ENCODE measurements at places on chromosomes 6 and 20.
A peak's percentile ranks its signal among the peaks of the same experiment; 100 is the strongest.

GRCh38 chr6:42260396-42260888 is 42.8 kb upstream of the MRPS10 start:
- peak; percentile 38 for DNase-seq

GRCh38 chr6:1700278-1700967 is 90.7 kb downstream of the FOXC1 start:
- no peak for DNase-seq

- DNase-seq = no peak
These were observed 304.7 kb downstream of the SOX4 start for GRCh38 chr6:21898107-21898796.

GRCh38 chr6:114362957-114363356 is 20.1 kb upstream of the HS3ST5 start:
- DNase-seq = no peak

GRCh38 chr6:126842769-126843168 is 275.7 kb upstream of the RSPO3 start:
- DNase-seq = no peak

DNA sequence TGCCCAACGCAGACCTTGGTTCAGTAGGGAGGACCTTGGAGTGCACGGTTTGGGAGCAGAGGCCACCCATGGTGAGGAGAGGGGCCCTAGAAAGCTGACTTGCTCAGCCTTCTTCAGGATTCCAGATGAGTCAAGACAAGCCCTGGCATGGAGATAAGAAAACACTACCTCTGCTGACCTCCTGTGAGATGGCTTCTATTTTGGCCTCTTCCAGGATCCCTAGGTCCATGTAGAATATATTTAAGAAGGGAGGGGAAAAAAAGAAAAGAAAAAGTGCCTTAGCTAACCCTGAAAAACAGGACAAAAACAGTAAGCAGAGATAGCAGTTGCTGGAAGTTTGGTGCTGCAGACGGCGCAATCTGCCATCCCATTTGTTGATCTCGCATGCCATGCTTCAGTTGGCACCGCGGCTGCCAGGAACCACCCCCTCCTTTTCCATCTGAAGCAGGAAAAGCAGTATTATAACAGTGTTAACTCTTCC is 100.0 kb downstream of the ARMC2 start:
- peak; percentile 82 for DNase-seq

DNA sequence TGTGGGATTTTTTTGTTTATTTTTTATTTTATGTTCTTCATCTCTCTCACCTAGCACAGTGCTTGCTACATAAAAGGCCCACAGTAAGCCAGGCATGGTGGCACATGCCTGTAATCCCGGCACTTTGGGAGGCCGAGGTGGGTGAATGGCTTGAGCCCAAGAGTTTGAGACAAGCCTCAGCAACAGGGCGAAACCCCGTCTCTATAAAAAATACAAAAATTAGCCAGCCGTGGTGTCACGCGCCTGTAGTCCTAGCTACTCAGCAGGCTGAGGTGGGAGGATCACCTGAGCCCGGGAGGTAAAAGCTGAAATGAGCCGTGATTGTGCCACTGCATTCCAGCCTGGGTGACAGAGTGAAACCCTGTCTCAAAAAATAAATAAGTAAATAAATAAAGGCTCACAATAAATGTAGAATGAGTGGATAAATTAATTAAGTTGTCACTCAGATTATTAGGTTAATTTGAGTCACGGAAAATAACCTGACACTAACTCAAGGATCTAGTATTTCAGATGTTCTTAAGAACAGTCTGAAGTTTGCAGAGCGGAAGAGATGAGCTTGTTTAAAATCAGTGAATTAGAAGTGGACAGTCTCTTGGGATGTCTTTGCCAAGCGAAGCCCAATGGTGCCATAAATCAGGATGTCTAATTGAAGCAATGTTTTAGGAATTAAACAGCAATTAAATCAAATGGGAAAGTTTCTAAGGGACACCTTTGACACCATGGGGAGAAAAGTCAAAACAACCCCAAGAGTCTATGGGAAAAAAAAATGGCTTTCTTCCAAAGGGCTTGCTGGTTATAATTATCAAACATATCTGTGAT is 214.4 kb downstream of the ZNF217 start:
- DNase-seq = no peak

DNA sequence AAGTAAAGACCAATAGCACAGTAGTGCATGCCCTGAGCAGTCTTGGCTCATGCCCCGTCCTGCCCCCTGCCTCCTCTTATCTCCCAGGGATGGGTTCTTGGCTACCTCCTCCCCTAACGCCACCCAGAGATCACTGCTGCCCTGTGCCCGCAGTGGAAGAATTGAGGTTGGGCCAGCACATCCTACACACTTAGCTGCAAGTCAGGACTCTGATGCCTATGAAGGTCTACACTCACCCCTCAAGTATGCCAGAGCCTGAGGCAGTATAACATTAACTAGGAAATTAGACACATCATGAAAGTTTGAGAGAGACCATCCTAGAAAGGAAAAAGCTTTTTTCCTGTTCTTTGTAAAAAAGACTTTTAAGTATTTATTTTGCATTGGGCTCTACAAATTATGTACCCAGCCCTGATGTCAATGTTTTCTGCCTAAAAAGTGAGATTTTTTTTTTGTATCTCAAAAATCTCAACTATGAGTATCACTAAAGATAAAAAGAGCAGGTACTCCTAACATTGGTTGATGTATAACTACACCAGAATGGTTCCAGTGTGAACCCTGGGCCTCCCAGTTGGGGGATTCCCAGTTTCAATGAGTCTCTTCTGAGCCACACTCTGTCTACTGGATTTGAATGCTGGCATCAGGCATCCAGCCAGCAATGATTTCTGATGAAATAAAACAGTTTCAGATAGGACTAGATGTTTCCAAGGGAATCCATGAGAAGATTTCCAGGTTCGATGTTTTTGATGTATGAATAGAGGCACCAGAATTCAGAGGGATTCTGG is 115.4 kb downstream of the ISM1 start:
- DNase-seq = no peak

DNA sequence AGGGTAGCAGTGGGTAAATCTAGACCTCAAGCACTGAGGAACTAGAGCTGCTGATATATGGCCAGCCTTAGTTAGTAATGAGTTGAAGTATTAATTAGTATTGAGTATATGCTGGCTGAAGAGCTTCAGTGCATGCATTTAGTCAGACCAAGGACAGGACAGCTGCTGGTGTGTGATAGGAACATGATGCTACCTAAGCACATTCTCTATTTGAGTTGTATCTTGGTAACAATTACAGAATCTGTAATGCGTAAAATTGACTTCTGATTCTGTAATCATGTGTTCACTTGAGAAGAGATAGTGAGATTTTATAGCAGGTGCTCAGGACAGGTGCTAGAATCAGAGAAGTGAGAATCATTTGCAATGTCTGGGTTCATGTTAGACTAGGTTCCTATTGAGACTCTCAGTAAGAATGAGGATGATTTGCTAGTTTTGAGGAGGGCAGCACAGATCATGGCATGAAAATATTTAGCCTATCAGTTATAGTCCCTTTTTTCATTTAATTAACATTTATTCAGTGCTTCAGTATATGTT is 369.4 kb upstream of the HS3ST5 start:
- DNase-seq = no peak

- DNase-seq = no peak
These were observed 10.2 kb downstream of the PTPN1 start for GRCh38 chr20:50520222-50520880.

DNA sequence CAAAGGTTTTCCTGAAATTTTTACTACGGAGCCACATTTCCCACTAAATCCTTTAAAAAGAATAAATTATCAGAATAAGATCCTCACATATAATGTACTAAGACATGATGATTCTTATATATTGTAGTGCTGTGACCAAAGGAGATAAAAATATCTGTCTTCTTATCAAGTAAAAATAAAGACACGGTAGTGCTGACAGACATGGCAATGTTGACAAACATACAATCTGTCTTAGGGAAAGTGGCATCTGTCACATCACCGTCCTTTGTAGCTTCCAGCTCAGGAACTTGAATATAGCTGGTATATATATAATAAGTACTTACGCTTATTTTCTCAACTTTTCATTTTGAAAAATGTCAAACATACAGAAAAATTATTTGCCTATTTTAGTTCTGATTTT is 66.8 kb downstream of the NUDT3 start:
- DNase-seq = no peak

DNA sequence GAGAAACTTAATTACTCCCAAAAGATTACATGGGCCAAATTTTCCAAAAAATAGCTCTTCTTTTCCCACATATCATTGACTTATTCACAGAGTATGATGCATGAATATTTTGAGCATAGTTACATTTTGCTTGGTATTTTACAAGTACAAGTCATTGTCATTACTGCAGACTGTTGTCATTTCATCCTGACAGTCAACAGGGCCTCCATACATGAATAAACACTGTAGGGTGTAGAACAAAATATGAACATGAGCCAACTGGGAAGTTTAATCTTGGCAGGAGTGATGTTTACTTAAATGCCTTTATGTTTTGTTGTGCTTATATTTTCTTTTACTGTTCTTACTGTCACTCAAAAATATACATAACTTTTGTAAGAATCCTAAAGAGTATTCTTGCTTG is 340.7 kb downstream of the ADGRB3 start:
- DNase-seq = no peak

DNA sequence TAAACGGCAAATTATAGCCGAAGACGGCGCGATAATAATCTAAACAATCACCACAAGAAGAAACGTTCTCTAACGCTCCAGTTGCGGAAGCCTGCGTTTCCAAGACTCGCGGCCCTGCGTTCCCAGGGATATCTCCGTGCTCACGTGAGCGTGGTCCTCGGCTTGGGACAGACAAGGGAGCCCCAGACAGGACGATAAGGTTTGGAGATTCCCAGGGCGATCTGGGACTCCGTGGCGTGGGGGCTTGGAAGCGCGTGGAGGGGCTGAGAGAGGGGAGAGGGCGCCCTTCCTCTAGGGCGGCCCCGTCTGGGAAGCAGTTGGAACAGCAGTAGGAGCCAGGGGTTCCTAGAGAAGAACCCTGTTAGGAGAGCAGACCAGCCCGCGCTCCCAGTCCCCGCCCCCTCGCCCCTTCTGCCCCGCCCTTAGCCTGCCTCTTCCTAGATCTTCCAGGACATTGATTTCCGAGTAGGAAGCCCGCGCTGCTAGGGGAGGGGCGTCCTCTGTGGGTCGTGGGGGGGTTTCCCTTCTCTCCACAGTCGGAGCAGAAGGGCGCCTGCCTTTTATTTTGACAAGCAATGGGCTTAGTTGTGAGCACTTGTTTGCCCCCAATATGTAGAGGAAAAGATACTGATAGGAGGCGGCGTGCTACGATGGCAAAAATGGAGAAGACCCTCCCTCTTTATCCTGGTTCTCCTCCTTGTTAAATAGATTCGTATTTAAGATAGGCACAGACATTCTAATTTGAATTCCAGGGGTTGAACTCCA is 10.6 kb downstream of the NRN1 start:
- DNase-seq = peak; percentile 19

DNA sequence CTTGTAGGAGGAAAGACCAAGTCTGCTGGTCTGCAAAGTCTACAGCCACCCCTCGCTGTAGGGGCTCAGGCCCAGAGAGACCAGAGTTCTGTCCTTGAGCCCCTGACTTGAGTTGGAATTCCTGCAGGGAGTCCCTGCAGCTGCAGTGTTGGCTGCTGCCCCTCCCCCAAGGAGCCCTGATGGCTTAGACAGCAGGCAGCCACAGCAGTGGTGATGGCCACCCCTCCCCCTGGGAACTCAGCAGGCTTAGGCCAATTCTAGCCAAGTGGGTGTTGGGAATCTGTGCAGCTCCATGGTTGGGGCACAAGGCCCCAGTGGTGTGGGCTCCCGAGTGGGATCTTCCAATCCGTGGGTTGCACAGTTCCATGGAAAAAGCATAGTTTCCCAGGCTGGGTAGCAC is 345.4 kb downstream of the CD109 start:
- DNase-seq = no peak

DNA sequence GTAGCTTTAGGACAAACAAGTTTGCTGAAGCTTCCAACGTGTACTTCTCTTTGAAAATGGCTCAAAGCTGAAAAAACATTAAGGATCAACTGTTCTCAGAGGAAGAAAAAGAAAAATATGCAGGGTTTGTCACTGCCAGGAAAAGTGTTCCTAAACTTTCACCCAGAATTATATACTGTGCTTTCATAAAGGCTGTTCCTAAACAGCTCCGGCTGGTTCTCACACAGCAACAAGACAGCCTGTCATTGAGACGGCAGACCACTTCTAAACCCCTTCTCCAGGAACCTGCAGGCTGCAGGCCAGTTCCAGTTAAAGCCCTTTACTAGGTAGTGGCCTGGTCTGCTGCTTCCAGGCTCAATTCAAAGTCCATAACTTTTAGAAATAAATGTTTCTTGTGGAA is 97.4 kb upstream of the SOX4 start:
- no peak for DNase-seq

- no peak for DNase-seq
These were observed 50.1 kb upstream of the ASF1A start for GRCh38 chr6:118843685-118844390.

GRCh38 chr6:24549674-24550353 is 55.0 kb downstream of the ALDH5A1 start:
- no peak for DNase-seq

DNA sequence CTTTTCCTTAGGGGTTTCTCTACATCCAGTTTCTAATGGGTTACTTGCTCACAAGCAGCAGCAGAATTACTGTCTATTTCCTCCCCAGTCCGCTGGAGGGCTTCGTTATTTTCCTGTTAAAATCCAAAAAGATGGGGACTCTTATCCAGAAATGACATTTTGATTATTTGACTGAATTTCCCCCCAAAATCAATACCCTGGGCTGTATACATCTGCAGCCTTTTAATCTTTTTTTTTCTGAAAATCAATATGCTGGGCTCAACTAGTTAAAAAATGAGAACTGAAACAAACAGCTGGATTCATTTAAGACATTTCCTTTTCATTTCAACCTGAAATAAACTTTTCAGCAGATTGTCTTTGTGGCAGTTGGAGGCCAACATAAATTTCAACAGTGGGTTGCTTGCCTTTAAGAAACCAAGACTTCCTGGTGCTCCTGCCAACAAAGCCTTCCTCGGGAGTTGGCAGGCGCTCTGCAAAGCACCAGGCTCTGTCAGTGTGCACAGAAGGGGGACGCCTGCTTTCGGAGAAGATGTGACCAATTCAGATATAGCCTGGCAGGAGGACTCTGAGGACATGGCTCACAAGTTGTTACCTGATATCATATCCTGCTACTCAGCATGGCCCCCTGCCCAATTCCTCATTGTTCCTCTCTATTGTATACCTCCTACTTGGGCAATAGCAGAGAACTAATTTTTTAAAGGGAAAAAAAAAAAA is 204.7 kb upstream of the ARG1 start:
- no peak for DNase-seq

DNA sequence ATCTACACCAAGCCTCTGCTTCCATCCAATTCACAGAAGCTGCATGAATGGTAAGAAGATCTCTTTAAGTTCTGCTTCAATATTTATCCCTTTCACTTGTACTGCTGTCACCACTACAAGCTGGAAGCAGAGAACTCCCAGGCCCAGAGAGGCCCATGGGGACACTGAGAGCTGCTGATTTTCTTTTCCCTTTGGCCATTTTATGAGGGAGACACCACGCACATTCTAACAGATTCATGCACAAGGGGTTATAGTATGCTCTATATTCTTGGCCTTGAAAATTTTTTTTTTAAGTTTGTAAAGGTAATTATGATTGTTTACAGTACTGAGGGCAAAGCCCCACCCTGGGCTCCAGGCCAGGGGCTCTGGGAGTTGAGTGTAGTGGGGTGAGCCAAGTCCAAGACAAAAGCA is 88.4 kb downstream of the MYB start:
- DNase-seq = no peak

GRCh38 chr6:137910843-137911456 is 43.9 kb downstream of the TNFAIP3 start:
- no peak for DNase-seq

- no peak for DNase-seq
These were observed 2177.4 kb upstream of the DEFB115 start for GRCh38 chr20:29079769-29080690.

GRCh38 chr20:57818418-57819181 is 108.8 kb upstream of the PMEPA1 start:
- no peak for DNase-seq
